ENCODE measurements at places on chromosomes 1 and 21.

DNA sequence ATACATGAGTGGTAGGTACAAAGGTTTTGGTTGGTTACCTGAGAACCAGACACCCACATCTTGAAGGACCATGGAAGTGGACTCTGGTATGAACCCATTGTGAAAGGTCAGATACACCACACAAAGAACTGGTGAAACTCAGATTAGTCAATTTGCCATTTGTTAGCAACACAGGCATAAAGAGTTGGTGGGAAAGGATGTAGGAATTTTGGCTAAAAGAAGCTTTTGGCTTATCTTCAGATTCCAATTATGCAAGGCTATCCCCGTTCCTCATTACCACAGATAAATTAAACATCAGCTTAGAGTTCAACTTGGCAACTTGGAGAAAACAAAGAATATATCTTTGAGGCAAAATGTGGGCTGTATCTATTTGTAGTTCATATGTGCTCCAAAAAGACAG is 87.0 kb upstream of the IRF2BP2 start:
- DNase-seq: no peak

DNA sequence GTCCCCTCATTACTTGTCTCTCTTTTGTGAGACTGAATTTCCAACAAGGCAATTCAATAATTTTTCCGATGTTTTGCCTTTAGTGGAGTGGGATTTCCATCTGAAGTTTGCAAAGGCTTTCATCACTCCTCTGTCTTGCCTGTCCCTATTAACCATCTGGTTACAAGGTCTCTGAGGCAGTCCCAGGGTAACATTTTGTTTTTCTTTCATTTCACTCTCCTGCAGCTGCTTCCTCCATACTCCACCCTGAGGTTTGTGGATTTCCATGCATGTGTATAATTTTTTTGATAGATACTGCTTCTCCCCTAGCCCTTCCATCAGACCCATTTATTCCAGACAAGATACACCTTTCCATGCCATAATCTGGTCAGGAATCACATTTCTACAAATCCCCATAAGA is 366.8 kb downstream of the PTBP2 start:
- no peak for DNase-seq

GRCh38 chr1:226965581-226966440 is 25.7 kb downstream of the COQ8A start:
- DNase-seq: no peak

DNA sequence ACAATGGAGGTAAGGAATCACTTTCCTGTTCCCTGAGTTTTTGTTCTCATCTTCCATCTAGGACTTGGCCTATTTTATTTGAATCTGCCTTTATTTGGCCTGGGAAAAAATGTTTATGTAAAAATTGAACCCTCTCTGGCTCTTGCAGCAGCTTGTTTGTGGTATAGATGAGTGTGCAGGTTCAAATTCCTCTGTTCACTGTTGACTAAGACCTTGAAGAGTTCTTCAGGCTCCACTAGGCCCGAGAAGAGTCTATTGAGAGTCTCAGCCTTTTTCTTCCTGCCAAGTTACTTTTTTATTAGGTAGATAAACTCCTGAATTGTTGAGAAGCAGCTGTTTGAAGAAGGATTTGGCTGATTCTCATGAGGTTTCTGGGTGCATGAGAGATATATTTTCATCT is 248.8 kb upstream of the ADGRL2 start:
- no peak for DNase-seq

DNA sequence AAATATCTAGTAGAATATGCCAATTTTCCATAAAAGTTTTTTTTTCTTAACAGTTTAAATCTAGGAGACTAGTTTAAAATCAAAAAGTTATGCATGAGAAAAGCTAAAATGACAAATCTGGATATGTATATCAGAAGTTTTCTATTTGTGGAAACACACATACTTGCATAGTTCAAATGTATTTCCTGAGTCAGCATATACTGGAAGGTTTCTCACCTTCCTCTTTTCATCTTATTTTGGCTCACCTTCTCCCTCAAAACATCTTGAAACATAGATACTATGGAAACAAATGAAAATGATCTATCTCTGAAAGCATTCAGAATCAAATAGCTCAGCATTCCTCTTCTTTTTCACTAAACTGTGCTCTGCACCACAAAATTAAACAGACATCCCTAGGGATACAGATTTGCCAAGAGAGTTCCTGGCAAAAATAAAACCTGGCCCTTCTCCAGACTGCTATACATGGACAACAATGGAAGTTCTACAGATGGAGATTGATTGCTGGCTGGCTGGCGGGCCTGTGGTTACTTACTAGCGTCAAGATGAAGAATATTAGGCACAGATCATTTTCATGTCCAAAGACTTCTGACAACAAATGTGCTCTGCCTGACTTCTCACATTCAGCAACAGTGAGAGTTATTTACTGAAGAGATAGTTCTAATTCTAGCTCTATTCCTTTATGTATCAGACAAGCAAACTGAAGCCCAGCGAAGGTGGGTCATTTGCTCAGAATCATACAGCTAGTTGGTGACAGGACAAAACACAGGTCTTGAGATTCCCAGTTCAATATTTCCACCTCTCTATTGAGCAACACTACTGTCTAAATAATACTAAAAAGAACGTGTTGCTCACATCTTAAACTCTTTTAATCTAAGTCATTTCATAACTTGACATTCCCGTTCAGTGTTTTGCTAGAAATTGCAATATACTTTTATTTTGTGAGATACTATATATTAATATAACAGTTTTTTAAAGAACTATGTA is 26.6 kb downstream of the DIPK1A start:
- DNase-seq: peak; percentile 60

DNA sequence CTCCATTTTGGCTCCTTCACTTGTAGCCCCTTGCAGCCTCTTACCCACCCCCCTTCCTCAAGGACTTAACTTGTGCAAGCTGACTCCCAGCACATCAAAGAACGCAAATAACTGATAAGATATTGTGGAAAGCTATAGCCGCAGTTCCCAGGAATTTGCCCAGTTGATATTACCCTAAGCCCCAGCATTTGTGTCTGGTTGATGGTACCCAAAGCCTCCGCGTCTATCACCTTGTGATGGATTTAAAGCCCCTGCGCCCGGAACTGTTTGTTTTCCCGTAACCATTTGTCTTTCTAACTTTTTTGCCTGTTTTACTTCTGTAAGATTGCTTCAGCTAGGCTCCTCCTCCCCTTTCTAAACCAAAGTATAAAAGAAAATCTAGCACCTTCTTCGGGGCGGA is 5.9 kb downstream of the YARS1 start:
- DNase-seq: no peak

DNA sequence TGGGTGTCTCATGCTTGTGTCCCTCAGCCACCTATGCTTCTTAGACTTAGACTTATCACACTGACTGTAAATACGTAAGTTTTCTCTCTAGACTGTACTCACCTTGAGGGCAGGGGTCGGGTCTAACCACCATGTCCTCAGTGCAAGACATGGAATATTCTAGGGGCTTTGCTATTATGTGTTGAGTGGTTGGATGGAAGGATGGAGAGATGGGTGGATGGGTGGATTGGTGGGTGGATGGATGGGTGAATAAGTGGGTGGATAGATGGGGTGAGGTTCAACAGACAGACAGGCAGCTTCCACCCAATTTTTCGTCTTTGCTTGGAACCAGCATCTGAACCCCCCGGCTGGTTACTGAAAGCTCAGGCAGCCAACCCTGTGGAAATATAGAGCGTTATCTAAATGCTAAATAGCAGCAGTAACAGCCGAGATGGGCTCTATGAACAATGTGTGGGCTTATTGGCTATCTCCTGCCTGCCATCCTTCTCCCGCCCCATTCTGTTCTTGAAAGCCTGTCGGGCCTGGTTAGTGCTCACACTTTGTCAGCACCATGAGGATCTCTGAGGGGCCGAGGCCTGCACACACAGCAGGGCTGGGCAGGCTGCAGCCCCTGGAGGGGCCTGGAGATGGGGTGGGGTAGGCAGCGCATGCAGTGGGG is 130.7 kb downstream of the ACTL8 start:
- DNase-seq: no peak

GRCh38 chr1:5743435-5744095 is 248.7 kb downstream of the NPHP4 start:
- DNase-seq: no peak

GRCh38 chr1:56466538-56466937 is 112.8 kb downstream of the PLPP3 start:
- DNase-seq: no peak

DNA sequence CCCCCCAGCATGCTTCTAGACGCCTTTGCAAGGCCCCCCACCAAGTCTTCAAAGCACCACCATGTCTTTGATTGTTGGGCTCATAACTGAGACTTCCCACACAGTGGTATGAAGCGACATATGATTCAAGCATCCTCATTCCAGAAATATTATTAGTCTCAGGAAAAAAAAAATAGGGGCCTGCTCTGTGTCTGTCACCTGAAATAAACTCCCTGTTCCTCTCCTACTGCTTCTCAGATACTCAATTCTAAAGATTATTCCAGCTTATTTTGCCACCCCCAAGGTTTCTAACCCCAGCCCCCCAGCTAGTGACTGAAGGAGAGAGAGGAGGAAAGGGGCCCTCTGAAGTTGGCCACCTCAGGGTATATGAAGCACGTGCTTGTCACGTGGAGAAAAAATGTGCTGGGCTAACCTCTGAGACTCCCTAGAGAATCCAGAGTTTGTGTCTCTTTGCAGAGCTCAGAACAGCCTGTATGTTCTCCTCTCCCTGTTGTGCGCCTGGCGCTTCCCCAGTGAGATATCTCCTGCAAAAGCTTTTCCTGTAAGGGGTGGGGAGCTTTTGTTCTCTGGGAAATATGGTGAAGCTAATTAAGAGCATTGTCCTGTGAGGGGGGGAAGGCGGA is 35.9 kb upstream of the RASAL2 start:
- no peak for DNase-seq

- no peak for DNase-seq
Measured at GRCh38 chr1:42117214-42117613, 36.0 kb upstream of the GUCA2B start.

GRCh38 chr1:158149577-158150269 is 31.0 kb upstream of the CD1D start:
- DNase-seq: peak; percentile 80

DNA sequence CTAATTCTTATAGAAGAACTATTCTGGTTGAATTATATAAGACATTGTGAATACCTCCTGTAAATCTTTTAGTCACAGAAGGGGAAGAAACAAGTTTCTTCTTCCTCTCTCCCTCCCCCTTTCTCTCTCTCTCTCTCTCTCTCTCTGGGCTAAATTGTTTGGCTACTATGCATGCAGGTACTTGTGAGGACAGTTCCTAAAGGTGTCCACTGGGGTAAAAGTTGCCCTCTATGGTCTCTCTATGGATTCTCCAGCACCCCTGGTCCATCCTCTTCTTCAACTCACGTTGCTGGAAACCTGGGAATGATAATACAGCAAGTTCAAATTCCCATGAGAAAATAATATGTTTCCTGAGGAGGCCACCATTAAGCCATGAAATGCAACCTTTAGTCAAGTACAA is 5.8 kb downstream of the OR6K3 start:
- DNase-seq: no peak

GRCh38 chr1:38958967-38959366 is 17.3 kb upstream of the RHBDL2 start:
- no peak for DNase-seq

GRCh38 chr1:15351310-15351709 is 58.4 kb upstream of the EFHD2 start:
- no peak for DNase-seq

- DNase-seq: no peak
Measured at GRCh38 chr1:72896256-72896655, 613.9 kb upstream of the NEGR1 start.

GRCh38 chr1:238950784-238951183 is 435.6 kb upstream of the CHRM3 start:
- no peak for DNase-seq

DNA sequence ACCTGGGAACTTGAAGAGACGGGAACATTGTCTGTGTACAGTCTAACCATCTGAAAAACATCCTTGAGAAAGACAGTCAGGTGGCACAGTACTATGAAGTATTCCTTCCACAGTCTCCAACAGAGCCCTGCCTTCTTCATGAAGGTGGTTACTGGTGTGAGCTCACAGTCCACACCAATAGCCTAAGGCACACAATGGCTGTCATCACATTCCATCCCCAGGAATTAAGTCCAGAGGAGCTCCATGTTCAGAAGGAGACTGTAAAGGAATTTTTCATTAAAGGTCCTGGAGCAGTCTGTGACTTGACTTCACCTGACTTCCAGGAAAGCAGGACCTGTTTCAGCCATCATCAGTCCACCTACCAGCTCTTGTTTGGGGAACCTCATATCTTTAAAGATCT is 180.2 kb downstream of the C1orf21 start:
- DNase-seq: no peak
